ENCODE measurements at places on chromosomes 6 and 20.

DNA sequence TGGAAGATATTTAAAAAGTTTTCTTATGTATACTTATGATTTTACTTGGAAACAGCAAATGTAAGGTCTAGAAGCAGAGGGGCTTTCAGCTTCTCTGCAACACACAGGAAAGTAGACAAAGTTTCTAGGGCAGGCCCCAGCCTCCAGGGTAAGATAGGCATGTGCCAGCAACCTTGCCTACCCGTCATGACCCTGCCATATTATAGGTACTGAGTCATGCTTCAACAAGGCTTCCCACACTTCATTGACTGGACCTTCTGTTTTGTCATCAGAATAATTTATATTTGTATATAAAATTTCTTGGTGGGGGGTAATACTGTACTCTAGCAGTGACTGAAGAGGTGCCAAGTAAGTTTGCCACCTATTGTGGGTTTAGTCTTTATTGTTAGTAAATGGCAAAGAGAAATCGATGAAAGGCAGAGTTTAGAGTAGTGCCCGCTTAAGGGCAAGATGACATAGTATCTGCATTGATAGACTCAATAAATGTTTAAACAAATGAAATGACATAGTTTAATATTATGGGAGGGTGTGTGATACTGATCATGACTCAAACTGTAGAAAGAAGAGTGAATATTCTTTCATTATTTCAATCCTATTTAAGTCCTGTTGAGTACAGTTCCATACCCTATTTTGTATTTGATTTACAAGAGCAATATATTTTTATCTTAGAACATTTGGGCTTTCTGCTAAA is 95.6 kb downstream of the JARID2 start:
- H3K4me3 ChIP-seq: no peak overlapping the region
- peaks cover 2% of the 10 kb centered on the region for H3K4me1 ChIP-seq
- no peaks in the 10 kb centered on the region for H3K27me3 ChIP-seq

GRCh38 chr6:151689499-151690201 is 117.8 kb upstream of the ESR1 start:
- H3K27me3 ChIP-seq: no peaks in the 10 kb centered on the region
- no peak overlapping the region for H3K27ac ChIP-seq
- DNase-seq: no peak
- H3K36me3 ChIP-seq: no peaks in the 10 kb centered on the region
- H3K4me1 ChIP-seq: no peaks in the 10 kb centered on the region

DNA sequence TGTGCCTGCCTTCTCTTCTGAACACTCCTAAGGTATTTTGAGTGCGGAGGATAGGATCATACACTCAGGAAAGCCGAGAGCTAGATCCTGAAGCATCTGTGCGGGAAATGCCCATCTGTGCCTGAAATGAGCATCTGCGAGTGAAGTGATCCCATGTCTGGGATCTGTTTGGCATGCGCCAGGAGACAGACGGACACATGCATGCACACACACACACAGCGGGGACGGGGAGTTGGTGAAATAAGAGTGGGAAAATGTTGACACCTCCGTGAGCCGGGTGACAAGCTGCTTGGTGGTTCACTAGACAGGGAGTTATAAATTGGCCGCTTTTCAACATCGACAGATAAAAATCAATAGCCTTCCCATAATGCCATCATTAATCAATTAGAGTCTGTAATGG is 13.8 kb downstream of the SYNJ2 start:
- no peak overlapping the region for H3K27ac ChIP-seq
- no peak overlapping the region for H3K4me3 ChIP-seq
- H3K27me3 ChIP-seq: no peaks in the 10 kb centered on the region

GRCh38 chr6:34391473-34391785 is 1.0 kb downstream of the NUDT3 start:
- peak overlapping the region; percentile 93 for H3K27ac ChIP-seq
- H3K4me1 ChIP-seq: peaks cover 25% of the 10 kb centered on the region
- H3K27me3 ChIP-seq: no peaks in the 10 kb centered on the region
- peak overlapping the region; percentile 82 for H3K4me3 ChIP-seq
- no peaks in the 10 kb centered on the region for H3K36me3 ChIP-seq

- no peaks in the 10 kb centered on the region for H3K36me3 ChIP-seq
- no peak for DNase-seq
- no peaks in the 10 kb centered on the region for H3K4me1 ChIP-seq
- no peak overlapping the region for H3K4me3 ChIP-seq
- no peak overlapping the region for H3K27ac ChIP-seq
These were observed 125.3 kb downstream of the MBOAT1 start for GRCh38 chr6:20086992-20087391.

- no peak overlapping the region for H3K27ac ChIP-seq
- no peaks in the 10 kb centered on the region for H3K36me3 ChIP-seq
- DNase-seq: no peak
These were observed 17.9 kb upstream of the RUNX2 start for GRCh38 chr6:45310118-45310788.
